ENCODE measurements at places on chromosomes 2 and 18.

DNA sequence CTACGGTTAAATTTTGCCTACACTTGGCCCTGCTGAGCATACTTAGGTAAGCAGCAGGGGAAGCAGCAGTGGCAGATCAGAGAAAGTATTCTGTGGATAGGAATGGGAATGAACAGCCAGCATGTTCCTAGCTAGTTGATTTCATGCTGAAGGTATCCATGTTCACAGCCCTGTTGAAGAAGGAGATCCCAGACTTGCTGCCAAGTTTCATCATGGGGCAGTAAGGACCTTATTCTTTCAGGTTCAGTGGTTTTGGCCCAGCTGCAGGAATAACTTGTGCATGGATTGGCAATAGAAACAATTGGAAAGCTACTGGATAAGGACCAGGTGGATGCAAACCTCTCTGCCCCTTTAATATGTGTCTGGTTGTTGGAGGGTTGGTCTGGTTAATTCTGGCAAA, 98.2 kb upstream of the TMEM178A start:
- DNase-seq = no peak

- DNase-seq = no peak
These were observed 15.8 kb downstream of the DSC1 start for GRCh38 chr18:31146809-31147208.

GRCh38 chr2:38178119-38178518, 102.2 kb upstream of the CYP1B1 start:
- peak; percentile 49 for DNase-seq

DNA sequence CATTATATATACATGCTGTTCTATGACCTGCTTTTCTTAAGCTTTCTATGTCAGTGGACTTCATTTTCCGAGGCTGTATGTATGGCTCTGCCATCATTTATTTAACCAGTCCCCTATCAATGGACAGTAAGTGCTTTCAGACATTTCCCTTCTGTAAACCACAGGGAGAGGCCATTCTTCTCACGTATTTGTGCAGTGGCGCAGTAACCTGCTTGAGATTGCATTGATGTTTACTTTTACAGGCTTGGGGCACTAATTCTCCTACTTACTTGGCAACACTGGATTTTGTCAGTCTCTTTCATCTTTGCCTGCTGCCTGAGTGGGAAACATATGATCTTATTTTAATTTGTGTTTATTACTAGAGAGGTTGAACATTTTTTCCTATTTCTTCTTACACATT, 52.1 kb downstream of the BOLA3 start:
- no peak for DNase-seq

- DNase-seq = no peak
These were observed 21.4 kb upstream of the MGAT5 start for GRCh38 chr2:134232461-134232860.

GRCh38 chr2:228268756-228269155, 87.3 kb upstream of the SPHKAP start:
- DNase-seq = no peak

DNA sequence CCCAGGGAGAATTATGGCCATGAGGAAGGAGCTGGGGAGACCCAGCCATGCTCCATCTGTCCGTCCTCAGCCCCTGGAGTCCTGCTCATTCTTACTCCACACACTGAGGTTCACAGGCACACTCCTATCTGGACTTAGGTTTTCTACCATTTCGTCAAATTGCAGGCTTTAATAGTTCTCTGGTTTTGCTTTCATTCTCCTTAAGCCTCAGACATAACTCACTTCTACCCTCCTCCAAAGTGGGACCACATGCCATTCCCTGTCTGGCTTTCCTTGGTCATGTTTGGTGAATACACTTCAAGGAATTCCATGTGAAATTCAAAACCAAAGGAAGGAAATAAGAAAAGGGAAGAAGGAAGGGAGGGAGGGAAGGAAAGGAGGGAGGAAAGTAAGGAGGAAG, 115.7 kb downstream of the CMPK2 start:
- DNase-seq = no peak

DNA sequence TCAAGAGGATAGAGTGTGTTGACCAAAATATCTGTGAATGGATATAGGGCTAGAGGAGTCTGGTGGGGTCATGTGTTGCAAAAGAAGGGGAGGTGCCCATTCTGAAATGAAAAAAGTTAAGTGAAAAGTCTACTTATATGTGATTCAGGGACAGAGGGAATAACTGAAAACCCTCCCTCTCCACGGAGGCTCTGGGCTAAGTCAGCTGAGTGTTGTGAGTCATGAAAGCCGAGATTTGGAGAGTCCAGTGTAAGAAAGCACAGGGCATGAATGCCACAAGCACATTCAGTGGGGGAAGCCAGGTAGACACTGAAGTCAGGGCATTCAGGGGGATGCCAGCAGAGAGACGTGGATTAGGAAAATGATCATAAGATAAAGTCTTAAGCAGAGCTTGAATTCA, 871.9 kb downstream of the TSN start:
- DNase-seq = peak; percentile 32

DNA sequence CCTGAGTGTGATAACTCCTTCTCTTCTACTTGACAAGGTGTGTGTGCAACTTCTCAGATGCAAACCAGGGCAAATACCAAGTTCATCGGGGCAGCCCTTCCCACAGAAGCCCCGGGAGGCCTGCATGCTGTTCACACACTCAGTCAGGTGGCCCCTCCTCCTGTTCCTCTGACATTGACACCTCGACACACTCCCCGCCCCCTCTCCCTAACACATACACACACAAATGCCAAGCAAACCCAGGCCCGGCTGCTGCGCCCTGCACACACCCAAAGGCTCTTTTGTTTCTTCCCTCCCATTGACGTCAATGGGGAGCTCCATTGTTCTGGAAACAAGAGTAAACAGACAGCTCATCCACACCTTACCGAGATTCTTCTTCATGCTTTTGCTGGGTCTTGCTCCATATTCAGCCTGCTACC, 1.7 kb upstream of the PER2 start:
- DNase-seq = no peak

DNA sequence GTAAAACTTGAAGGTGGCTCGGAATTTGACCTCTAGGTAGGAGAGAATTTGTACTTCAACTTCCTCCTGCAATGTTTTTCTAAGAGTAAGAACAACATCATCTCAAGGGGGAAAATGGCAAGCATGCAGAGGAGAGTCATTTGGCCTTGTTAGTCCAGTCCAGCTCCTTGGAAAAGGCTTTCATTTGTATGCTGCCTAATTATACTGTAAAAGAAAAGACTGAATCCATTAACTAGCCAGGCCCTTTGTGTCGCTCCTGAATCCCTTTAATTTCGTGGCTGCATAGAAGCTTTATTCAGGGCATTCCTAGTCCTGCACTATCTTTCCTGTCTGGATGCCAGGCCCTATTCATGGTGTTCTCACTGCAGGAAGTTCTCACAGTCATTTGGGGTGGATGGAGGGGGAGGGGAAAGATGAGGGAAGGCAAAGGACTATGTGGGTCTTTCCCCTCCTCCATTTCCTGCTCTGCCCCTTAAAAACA, 36.0 kb downstream of the PHLPP1 start:
- DNase-seq = no peak

- DNase-seq = peak; percentile 73
These were observed at the start of gene GNAL for GRCh38 chr18:11688972-11689668. TSS of gene GNAL (plus strand) at chr18:11689264. CDS start at chr18:11689564, 300 bp downstream.
